Thyroid gland (tissue), 4 donors: ENCODE measurements at places on chromosomes 4 and X. TPM values are rescaled to one million over a fixed set of nuclear protein-coding genes. Genes with fewer than 3 reads are reported as not detected.

GBA3 gene
- total RNA-seq: 0.33 TPM

PCGF3 gene
- 60.0 TPM for total RNA-seq

ZNF141 gene
- total RNA-seq: 38.8 TPM

- no peaks in the 10 kb centered on the region for H3K4me1 ChIP-seq
- no peak overlapping the region for H3K4me3 ChIP-seq
- no peaks in the 10 kb centered on the region for H3K36me3 ChIP-seq
These were observed 30.9 kb downstream of the RAB33B start for GRCh38 chr4:139484783-139485311.

GRCh38 chr4:90643156-90643555, 516.0 kb downstream of the CCSER1 start:
- H3K36me3 ChIP-seq: no peaks in the 10 kb centered on the region
- H3K27me3 ChIP-seq: no peaks in the 10 kb centered on the region
- H3K27ac ChIP-seq: no peak overlapping the region
- H3K4me1 ChIP-seq: no peaks in the 10 kb centered on the region
- H3K4me3 ChIP-seq: no peak overlapping the region

DNA sequence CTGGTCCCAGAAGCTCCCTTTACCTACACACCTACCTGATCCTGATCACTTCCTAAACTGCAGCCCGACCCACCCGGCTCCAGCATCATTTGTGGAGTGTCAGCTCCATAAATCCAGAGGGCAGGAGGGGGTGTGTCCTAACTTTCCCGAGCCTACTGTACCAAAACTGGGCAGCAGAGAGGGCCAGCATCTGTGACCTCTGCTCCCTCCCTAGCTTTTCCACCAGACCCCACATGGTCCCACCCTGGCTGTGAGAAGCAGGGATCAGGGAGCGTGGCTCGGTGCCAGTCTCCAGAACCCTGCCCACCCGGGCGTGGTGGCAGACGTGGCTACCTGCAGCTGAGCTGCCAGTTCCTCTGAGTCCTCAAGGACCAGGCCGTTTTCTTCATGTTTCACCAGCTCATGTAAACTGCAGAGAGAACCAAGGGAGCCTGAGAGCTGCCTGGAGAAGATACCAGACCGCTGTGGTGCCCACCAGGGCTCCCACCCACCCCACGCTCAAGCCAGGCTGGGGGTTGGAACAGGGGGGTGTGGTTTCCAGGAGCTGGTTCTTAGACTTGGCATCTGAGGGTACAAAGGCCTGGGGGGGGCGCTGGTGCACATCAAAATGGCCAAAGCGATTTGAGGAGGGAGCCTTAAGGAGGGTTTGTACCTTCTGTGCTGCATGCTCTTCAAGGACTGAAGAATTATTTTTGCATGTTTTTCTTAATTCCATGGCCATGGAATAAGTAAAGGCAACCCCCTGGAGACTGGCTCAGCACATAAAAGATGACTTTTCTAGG, 76.7 kb upstream of the DRD5 start:
- H3K36me3 ChIP-seq: no peaks in the 10 kb centered on the region
- no peak for DNase-seq
- H3K4me3 ChIP-seq: no peak overlapping the region
- no peak overlapping the region for H3K27ac ChIP-seq
- no peaks in the 10 kb centered on the region for H3K27me3 ChIP-seq
- H3K4me1 ChIP-seq: no peaks in the 10 kb centered on the region

- H3K4me1 ChIP-seq: no peaks in the 10 kb centered on the region
- no peaks in the 10 kb centered on the region for H3K27me3 ChIP-seq
- no peaks in the 10 kb centered on the region for H3K36me3 ChIP-seq
- no peak overlapping the region for H3K4me3 ChIP-seq
- H3K27ac ChIP-seq: no peak overlapping the region
These were observed 19.9 kb upstream of the PABPC5 start for GRCh38 chrX:91414713-91415112.

GRCh38 chr4:188408244-188409030, 269.2 kb downstream of the TRIML1 start:
- H3K27ac ChIP-seq: no peak overlapping the region
- H3K4me3 ChIP-seq: no peak overlapping the region
- no peaks in the 10 kb centered on the region for H3K27me3 ChIP-seq
- no peaks in the 10 kb centered on the region for H3K36me3 ChIP-seq

DNA sequence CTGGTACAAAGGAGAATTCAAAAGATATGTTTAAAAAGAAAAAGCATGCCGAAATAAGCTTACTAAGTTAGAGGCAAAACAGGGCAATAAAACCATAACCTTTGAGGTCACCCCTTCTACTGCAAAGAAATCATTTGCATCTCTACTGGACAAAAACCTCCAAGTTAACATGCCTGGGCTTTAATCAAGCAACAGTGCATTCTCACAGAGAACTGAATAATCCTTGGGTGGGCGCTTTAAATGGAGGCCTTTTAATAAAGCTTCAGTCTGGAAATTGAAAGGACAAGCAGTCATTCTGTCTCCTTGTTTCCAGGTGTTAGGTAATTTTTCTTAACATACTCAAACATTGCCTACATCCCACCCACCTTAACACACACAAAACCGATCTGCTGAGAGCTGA, 34.6 kb upstream of the SMS start:
- H3K4me1 ChIP-seq: no peaks in the 10 kb centered on the region
- no peak overlapping the region for H3K4me3 ChIP-seq
- no peaks in the 10 kb centered on the region for H3K27me3 ChIP-seq

GRCh38 chr4:14184265-14184664, 556.7 kb upstream of the BOD1L1 start:
- H3K27me3 ChIP-seq: no peaks in the 10 kb centered on the region
- no peak for DNase-seq
- H3K4me3 ChIP-seq: no peak overlapping the region
- no peaks in the 10 kb centered on the region for H3K4me1 ChIP-seq
